ENCODE measurements at places on chromosomes 4 and X.

GRCh38 chr4:152374606-152375285 is 161.1 kb downstream of the FBXW7 start:
- DNase-seq, result no peak

DNA sequence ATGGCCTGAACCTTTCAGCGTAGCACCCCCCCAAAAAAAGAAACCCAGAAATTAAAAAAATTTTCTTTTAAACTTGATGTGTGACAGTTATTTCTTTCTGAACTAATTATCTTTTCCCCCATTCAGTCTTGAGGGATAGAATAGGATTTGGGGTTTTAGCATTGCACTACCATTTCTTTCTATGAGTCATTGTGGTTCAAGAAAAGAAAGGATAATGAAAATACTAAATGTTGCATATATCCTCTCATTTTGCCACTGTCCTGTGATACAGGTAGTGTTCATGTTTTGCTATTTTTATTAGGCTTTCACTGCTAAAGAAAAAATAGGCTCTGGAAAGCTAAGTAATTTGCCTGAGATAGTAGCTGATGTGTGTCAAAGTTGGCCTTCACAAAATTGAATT is 39.4 kb upstream of the DCK start:
- DNase-seq, result no peak

DNA sequence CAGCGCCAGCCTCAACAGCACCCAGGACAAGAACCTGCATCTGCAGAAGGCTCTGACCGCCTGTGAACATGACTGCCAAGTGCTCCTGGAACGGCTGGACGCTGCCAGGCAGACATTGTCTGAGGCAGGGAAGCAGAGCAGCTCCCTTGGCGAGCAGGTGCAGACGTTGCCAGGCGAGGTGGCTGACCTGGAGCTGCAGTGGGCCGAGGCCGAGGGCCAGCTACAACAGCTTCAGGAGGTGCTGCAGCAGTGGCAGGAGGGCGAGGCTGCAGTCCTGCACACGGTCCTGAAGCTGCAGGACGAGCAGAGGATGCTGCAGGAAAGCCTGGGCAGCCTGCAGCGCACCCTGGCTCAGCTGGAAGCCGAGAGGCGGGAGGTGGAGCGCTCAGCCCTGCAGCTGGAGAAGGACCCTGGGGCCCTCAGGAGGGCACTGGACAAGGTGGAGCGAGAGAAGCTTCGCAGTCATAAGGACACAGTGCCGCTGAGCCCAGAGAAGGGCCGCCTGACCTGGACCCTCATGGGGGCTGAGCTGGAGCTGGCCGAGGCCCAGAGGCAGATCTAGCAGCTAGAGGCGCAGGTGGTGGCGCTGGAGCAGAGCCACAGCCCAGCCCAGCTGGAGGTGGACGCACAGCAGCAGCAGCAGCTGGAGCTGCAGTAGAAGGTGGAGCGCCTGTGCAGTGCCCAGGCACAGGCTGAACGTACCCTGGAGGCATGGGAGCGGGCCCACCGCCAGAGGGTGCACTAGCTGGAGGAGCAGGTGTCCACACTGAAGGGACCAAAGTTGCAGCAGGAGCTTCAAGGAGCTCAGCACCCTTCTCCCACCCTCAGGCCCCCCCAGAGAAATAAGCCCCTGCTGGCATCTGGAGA is 16.4 kb downstream of the SMIM10L2A start:
- no peak for DNase-seq

DNA sequence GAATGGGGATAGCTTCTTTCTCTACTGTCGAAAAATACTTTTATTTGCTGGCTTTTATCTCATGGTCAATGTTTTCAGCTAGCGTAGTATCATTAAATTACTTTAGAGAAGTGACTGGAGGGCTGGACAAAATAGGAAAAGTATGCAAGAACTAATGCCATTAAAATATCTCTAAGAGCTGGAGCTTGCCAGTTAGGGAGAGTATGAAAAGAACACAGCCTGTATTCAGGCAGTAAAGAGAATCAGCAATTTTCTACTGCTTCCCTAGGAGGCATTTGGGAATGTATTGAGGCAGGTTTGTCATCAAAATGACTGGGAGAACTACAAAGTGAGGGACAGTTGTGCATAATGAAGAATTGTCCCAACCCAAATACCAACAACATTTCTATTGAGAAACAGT is 43.0 kb upstream of the FTHL17 start:
- DNase-seq, result no peak

DNA sequence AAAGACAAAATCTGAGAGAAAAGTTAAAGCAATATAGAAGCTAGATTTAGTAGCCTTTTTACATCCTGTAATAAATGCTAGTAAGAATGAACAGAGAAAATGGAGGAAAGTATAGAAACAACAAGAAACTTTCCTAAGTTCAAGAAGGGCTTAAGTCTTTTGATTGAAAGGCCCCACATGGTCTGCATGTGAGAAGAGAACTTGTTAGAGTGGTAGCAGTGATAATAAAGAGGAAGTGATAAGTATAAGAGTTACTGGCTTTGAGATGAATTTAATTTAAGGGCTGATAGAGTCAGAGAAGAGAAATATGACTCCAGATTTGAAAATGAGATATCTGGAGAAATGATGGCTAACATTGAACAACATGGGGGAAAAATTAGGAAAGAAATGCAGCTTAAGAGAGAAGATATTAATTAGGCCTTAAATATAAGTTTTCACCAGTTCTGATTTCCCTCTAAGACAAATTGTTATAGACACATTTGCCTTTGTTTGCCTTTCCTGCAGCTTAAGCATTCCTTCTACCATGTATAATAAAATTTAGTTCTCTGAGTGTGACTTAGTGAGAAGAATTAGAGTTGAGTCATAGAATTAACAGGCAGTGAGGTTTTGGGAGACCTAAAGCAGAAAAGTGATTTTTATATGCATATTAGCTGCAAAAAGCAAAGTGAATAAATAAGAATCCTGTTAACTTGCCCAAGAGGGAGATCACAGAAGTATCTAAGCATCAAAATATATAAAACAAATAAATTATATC is 18.4 kb downstream of the ZFX start:
- DNase-seq, result no peak

DNA sequence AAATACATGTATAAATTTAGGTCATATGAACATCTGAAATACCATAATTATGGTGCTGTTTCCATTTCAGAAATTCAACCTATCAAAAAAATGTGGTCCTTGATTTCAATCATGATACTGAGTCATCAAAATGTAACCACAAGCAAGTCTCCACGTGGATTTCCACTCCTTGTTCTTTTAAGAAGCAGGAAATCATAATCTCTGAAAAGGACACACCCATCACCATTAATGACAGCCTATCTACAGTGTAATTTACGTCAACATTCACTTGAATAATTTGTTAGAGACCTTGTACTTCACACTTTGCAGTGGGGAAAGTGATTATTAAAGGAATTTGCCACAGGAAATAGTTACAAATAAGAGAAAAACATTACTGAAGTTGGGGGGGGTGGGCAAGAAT is 17.7 kb upstream of the SLC7A11 start:
- no peak for DNase-seq

- DNase-seq, result no peak
Measured at GRCh38 chr4:82776925-82777542, 21.6 kb downstream of the SCD5 start.

- no peak for DNase-seq
Measured at GRCh38 chr4:32472918-32473317, 1752.7 kb downstream of the PCDH7 start.

DNA sequence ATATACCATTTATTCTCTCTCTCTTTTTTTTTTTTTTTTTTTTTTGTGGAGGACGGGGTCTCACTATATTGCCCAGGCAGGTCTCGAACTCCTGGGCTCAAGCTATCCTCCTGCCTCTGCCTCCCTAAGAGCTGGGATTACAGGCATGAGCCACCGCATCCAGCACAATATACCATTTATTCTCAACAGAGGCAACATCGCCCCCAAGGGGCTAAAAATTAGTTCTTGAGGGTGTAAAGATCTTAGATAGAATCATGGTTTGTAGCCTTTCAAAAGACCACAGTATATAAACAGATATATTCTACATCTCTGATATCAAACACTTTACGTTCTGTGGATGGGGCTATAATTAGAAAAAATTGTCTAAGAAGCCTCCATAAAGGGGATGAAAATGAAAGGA is 39.8 kb upstream of the TCEAL2 start:
- no peak for DNase-seq

GRCh38 chrX:12947545-12948235 is 27.2 kb upstream of the TMSB4X start:
- DNase-seq, result no peak

Measured in NCI-H1105 treated with DMSO at 0.1 percent for 48 hours (cell line).